Effector memory CD4-positive, alpha-beta T cell (primary cell): ENCODE measurements at places on chromosomes 2 and 18.

GRCh38 chr18:42437646-42438045 is 482.6 kb downstream of the PIK3C3 start:
- DNase-seq: no peak

GRCh38 chr2:65997961-65998360 is 437.0 kb upstream of the MEIS1 start:
- DNase-seq: no peak

DNA sequence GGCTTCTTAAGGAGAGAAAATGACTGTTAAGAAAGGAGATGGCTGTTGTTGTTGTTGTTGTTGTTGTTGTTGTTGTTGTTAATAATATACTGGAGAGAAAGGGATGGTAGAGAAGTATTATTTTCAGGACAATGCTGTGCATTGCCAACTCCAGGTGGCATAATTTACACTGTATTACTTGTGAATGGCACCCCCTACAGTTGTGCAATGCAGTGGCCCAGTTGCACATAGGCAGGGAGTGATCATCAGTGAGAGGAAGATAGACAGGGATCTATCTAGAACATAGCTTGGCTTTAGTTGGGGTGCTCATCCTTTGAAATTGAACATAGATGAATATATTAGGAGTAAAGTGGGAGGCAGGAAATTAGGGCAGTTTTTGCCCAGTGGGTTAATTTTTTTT is 47.2 kb upstream of the TMEM163 start:
- DNase-seq: no peak

DNA sequence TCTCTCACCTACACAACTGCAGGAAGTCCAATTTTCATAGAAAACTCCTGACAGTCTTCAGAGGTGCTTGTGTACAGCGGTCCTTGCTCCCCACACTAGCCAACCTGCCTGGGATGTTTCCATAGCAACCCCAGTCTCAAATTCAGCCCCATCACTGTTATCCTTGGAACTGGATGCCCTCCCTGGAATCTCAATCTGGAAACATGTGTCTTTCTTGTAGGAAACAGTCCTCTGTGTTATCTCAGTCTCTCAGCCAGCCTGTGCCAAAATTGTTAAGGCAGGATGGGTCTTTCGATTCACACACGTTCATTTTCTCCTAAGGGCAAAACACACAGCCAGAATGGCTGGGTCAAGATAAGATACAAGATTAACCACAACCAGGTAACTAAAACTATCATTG is 295.5 kb upstream of the RND3 start:
- DNase-seq: no peak

- DNase-seq: no peak
Observed at GRCh38 chr2:151002959-151003600, 258.6 kb downstream of the RBM43 start.

- DNase-seq: no peak
Observed at GRCh38 chr2:219426068-219426443, 7.9 kb downstream of the DES start.

- DNase-seq: no peak
Observed at GRCh38 chr2:46554397-46554796, 75.0 kb downstream of the TMEM247 start.
